ENCODE measurements at places on chromosomes 2 and 18.

GRCh38 chr2:45904946-45905631 is 253.6 kb downstream of the PRKCE start:
- no peak for DNase-seq

GRCh38 chr2:143029141-143029540 is 100.1 kb upstream of the ARHGAP15 start:
- DNase-seq = no peak

DNA sequence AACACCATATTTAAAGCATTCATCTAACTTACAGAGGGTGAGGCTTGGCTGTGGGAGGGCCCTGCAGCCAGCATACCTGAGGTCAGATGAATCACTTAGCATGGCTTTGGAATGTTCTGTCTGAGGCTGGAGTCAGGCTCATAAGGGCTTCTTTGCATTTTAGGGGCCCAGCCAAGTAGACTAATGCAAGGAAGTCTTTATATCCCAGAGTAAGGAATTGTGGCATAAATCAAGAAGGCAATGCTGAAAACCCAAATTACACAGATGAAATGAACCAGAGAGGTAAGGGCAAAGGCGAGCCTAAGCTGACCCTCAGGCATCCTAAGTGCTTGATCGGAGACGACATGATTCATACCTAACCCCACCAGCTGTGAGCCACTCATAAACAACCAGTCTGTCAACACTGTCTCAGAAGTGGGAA is 383.6 kb downstream of the DCC start:
- no peak for DNase-seq

DNA sequence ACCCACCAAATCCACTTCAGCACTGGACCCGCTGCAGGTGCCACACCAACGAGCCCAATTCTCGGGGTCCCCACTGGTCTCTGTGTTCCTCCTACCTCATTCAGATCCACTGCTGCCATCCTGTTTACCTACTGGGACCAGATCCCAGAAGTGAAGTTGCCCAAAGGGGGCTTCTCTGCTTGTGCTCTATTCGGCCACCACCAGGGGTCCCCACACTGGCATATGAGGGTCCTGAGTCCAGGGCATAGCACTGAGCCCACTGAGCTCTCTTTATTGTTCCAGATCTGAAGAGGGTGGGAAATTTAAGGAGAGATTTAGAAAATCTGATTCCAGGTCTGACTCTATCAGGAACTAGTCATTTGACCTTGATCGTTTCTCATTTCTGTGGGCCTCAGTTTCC is 2.4 kb downstream of the GPR45 start:
- peak; percentile 50 for DNase-seq

GRCh38 chr2:185477452-185477851 is 261.2 kb upstream of the FSIP2 start:
- no peak for DNase-seq

DNA sequence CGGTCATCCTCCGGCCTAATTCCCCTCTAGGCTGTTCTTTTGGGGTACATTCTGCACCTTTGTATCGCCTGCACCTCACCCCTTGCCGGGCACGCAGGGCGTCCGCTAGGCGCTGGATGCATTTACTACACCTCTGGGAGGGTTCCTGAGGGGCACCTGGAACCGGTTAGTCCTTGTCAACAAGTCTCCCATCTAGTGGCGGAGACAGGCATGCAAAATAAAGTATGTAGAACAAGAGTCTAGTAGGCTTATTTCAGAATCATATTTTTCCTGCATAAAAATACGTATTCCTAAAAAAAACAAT is 705 bp upstream of the TEX261 start:
- no peak for DNase-seq

DNA sequence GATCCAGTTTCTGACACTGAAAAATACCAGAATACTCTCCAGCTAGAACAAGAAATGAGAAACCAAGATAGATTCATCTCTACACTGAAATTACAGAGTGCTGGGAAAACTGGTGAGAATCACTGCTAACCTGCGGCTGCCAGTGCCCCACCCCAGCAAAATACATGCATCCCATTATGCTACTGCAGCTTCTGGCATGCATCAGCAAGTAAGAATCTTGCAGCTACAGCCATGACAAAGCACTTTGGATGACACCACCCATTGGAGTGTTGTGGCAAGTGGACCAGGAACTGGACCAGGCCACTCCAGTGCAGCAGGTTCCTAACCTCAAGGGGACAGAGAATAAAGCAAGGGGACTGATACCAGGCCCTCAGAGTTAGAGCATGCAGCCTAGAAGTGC is 378.8 kb upstream of the ETAA1 start:
- DNase-seq = no peak

DNA sequence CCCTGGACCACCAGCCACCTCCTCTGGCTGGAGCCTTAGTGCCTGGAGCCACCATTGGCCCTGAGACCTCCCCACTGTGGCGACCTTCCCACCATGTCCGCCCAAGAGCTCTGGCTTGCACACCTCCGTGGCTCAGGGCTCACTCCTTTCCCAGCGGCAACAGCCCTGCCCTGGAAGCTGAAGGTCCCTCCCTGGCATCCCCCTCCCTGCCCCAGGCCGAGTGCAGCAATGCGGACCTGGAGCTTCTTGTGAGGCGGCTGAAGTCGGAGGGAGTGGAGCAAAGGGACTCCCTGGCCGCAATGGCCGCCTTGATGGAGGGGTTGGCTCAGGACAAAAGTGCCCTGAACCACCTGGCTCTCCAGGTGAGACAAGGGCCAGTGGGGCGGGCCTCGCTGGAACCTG is 28.6 kb downstream of the CROCC2 start:
- no peak for DNase-seq

- DNase-seq = no peak
Observed at GRCh38 chr2:71348302-71348701, 16.7 kb downstream of the ZNF638 start.

GRCh38 chr18:2134364-2134763 is 436.9 kb downstream of the METTL4 start:
- DNase-seq = no peak

DNA sequence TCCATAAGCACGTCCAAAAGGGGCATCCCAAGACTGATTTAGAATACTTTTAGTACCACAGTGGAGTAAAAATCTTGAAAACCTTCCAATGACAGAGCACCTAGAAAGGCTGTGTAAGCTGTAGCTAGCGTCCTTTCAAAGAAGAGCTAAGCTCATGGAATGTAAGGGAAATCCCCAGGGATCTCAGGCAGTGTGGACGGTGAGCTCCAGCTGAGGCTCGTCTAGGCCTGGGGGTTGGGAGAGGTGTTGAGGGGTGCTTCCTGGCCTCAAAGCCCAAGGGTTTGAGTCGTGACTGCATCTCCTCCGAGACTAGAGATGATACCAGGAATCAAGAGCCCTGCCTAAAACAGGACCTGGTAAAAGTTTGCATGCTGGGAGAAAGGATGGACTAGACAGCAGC is 7.6 kb downstream of the CTIF start:
- no peak for DNase-seq

GRCh38 chr2:129713337-129713736 is 266.1 kb upstream of the RAB6C start:
- no peak for DNase-seq

GRCh38 chr18:59550174-59550516 is 147.1 kb downstream of the CCBE1 start:
- no peak for DNase-seq

DNA sequence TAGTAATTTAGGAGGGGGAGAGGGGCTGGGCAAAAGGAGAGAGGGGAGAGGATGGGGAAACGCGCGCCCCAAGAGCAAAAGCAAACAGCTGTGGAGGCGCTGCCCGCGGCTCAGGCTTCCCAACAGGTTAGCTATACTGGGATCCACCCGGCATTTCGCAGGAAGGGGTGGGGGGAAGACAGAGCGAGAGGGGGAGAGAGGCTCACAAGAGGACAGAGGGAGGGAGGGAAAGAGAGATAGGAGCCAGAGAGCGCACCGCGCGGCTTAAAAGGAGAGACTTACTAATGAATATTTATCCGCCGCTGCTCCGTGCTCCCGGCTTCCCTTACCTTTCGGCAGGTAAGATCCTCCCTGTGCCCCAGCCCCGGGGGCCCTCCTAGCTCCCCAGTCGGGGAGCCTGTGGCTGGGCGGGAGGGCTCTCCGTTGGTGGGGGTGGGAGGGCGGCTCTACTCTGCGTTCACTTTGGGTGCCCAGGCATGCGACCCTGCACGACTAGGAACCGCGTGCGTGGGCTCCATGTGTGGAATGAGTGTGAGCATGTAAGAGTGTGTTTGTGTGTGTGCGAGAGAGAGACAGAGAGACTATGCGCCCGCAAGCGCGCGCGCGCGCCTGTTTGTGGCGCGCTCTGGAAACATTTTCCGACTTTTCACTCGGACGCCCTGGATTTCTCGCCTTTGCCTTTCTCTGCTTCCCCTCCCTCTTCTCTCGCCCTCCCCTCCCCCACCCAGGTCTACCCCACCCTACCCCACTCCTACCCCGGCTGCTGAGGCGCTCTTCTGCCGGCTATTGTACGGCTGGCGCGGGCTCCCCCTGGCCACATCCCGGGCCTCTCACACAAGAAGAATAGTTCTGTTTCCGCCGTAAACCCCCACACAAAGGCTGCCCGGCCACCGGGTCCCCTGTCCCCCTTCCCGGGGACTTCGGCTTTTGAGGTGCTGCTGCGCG is 7.2 kb upstream of the SIX3 start:
- DNase-seq = no peak

GRCh38 chr2:70548233-70548632 is 5.4 kb downstream of the TGFA start:
- no peak for DNase-seq

DNA sequence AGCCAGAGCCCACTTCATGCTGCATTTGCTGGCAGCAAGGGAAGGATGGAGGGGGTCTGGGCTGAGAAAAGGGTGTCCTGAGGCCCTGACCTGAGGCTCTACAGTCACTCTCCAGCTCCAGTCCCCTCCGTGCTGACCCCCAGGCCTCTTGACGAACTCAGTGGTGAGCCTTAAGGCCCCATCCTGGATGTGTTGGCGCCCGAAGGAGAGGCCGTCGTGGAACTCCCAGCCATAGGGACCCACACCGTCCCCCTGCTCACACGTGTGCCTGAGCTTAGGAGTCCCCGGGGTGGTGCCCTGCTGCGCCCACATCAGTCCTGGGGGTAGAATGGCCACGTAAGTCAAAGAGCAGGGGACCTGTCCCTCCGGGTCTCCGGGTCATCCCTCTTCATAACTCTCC is 776 bp downstream of the MOGS start:
- DNase-seq = no peak

- no peak for DNase-seq
Observed at GRCh38 chr2:47422560-47422959, 19.6 kb downstream of the MSH2 start.

DNA sequence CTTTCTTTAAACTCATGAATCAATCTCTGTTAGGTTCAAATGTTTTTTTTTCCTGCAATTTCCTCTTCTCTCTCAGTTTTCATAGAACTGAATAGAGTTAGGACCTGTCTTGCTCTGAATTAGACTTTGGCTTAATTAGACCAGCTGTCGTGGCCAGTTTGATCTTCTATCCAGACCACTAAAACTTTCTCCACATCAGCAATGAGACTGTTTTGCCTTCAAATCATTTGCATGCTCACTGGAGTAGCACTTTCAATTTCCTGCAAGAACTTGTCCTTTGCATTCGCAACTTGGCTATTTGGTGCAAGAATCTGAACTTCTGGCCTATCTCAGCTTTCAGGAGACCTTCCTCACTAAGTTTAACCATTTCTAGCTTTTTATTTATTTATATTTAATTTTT is 2002.2 kb upstream of the PIK3C3 start:
- DNase-seq = no peak

DNA sequence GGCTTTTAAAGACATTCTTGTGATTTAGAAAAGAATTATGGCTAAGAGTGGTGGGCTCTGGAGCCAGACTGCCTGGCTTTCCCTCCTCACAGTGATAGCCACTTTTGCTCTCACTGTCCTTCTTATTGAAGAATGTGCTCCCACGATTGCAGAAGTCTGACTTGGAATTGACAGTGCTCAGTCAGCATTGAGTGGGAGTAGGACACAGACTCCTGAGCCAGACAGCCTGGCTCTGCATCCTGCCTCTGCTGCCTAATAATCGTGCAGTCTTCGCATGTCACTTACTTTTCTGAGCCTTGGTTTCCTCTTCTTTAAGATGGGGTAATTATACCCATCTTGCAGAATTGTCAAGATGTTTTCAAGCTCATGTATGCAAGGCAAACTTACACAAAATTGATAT is 23.3 kb downstream of the SPATS2L start:
- no peak for DNase-seq

GRCh38 chr2:60853531-60853930 is 27.8 kb upstream of the REL start:
- DNase-seq = no peak

DNA sequence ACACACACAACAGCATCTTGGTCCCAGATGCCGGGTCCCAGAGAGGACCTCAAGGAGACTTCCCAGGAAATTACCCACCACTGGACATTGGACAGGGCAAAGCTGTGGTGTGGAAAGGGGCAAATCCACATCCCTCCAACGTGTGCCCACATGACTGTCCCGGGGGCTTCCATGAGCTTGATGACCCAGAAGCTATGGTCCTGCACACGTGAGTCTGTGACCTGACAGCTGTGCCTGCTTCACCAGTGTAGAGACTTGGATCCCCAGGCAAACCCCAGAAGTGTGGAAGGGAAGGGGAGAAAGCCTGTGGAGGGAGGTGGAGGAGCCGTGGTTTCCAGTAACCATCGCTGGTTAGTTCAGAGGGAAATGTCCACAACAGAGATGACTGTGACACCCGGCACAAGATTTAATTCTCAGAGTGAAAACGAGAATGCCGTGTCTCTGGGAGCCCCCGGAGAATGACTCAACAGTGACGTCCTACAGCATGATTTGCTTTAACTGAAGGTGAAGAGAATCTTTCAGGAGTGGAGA is 19.1 kb upstream of the GPR55 start:
- DNase-seq = no peak

DNA sequence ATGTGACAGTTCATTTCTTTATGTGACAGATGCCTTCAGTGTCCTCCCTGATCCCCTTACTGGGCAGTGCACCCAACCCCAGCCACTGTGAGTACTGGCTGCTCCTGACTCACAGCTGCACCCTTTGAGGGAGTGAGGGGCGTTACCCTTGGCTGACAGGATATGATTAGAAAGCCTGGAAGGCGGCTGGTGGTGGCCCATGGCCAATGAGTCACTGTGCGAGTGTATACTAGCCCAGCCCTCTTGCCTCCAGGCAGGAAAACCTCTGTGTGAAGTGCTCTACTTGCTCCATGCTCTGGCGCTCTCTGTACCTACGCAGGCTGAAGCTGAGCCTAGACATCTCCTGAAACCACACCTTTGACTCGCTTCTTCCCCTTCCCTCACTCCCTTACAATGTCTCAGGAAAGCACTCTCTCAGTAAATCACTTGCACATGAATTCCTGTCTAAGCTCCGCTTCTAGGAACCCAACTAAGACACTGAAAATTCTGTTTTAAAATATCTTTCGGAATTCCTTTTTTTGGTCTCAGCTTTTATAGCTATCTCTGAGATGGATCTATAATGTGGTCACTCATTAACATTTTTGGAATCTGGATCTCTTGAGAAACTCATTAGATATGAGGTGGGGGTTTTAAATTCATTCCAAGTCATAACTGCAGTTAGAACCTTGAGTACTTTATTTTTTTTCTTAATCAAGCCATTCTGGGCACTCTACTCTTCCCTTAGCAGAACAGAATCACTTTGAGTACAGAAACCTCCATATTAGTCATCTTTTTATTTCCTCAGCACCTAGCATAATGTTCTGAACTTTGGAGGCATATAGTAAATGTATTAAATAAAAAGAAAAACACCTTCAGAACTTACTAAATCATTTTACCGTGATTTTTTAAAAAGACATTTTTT is 25.3 kb upstream of the STAM2 start:
- DNase-seq = no peak

All from neural crest cell (in vitro differentiated cells).